ENCODE measurements at places on chromosomes 4 and X.

- DNase-seq: no peak
Measured at GRCh38 chr4:6474053-6474568, 1.7 kb upstream of the PPP2R2C start.

GRCh38 chr4:56370377-56370776 lies 16.9 kb downstream of the AASDH start:
- no peak for DNase-seq

- DNase-seq: no peak
Measured at GRCh38 chr4:17203797-17204196, 305.4 kb upstream of the LDB2 start.

- no peak for DNase-seq
Measured at GRCh38 chr4:186019269-186019668, 49.7 kb upstream of the TLR3 start.

DNA sequence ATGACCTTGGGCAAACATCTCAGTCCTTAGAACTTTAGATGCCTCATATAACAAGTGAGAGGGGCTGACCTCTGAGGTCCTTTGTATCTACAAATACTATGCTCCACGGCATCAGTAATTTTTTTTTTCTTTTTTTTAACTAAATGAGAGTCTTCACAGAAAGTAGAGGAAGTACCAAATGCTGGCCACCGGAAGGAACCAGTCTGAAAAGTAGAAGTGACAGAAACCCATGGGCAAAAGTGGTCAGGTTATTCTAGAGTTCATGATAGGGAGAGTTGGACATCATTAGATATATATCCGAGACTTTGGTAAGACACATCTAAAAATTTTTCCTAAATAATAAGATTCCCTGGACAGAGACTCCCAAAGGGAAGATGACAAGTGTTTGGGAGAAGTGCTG lies 53.7 kb downstream of the COQ2 start:
- no peak for DNase-seq
